ENCODE measurements at places on chromosomes 7 and 10.
A peak's percentile ranks its signal among the peaks of the same experiment; 100 is the strongest.

DNA sequence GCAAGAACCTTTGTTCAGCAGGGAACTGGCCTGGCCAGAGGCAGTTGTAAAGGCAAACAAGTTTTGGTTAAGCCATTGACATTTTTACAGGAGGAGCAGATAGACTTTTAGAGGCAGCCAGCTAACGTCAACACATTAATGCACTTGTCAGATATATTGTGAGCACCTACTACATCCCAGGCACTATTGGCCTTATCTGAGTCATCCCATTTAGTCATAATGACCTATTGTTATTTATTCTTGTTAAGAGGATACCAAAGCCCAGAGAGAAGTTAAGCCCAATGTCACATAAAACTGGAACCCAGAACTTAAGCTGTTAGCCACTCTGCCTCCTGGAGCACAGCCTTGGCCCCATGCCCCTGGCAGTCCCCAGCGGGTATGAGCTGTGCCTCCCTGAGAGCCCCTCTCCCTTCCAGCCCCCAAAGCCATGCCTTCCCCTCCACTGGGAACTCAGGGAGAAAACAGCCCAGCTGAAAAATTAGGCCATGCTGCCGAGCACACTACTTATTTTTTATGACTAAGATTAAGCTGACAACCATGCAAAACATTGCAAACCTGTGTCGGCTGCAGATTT is 32.7 kb upstream of the TRIM8 start:
- peak; percentile 79 for DNase-seq

- peak; percentile 27 for DNase-seq
These were observed 28.1 kb downstream of the ENO4 start for GRCh38 chr10:116877391-116877790.

DNA sequence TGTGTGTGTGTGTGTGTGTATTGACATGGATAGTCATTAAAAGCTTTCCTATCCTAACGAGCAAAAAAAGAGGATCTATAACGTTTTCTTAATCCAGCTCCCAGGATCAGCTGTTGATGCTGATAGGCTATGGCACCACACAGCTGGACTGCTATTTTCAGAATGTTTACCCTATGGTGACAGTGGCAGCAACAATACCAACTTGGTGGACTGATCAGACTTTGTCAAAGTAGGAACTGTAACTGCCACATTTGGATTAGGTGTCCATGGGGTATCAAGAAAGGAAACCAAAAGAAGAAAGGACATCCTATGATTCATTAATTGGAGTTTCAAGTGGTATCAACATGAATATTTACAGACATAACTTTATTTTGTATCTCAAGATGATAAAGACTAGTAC is 2.7 kb upstream of the CLEC5A start:
- DNase-seq = no peak

- no peak for DNase-seq
These were observed 25.9 kb downstream of the CYP2W1 start for GRCh38 chr7:1008733-1009363.

DNA sequence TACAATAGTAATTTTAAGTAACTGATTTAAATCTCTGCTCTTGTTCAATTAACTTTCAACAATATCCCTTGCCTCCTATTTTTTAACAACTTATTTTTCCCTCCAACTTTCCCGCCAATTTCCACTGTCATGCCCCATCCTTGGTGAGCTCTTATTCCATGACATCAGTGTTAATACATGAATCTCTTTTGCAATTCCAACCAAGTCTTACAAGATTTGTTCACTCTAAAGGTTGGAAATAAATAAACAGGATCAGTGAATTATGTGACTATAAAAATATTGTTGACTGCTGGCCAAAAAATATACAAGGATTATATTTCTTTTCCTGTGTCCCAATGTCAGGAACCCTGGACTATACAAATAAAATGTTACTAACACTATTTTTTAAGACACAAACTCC is 21.0 kb upstream of the AGMO start:
- no peak for DNase-seq
